NCI-H187 (cell line): ENCODE measurements at places on chromosomes 1 and 21.

- DNase-seq: no peak
Measured at GRCh38 chr1:17293681-17294425, 14.1 kb upstream of the PADI4 start.

GRCh38 chr1:228303596-228303995, 95.8 kb downstream of the OBSCN start:
- no peak for DNase-seq

DNA sequence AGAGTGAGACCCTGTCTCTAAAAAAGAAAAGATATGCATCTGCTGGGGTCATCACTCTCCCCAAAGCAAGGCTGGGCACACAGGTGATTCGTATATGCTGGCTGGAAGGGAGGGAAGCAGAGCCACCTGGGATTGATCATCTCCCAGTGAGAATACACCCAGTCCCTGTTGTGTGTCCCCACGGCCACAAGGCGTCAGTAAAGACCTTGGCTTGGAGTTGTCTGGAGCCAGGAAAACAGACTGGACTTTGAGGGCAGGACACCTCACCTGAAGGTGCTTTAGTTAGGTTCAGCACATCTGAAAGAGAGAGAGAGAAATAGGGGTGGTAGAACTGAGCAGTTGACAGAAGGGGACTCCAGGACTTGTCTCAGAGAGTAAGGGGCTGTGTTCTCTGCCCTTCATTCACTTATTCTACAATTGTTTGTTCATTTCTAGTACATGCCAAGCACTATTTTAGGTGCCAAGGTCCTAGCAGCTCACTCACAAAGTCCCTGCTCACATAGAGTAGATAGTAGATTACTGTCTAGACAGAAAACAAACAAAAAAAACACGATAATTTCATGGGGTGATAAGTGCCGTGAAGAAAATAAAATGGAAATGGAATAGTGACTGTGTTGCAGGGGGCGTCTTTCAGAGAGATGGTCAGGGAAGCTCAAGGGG, 13.5 kb downstream of the CITED4 start:
- DNase-seq: peak; percentile 16

DNA sequence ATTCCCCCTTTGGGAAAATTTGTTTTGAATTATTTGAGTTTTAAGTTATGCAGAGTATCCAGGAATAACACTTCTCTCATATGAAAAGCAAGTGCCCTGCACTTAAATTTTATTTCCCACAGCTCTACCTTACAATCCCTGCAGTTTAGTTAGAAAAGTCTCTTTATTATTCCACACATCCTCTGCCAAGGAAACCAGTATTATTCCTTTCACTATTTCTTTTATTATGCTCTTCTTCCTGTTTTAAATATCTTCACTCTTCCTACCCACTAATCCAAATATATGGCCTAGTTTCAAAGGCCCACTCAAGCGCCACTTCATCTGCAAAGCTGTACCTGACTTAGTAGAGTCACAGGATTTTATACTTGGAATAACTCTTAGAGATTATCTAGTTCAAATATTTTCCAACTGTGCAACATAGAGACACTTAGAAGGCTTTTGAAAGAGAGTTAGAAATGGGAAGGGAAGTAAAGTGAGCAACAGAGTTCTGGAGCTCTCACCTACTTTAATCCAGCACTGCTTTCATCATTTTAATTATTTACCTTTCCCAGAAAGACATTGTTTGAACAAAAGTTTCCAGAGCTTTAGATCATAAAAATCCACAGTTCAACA, 97.2 kb upstream of the LYPLAL1 start:
- DNase-seq: no peak
